ENCODE measurements at places on chromosomes 4 and X. TPM values are rescaled to one million over a fixed set of nuclear protein-coding genes. Genes with fewer than 3 reads are reported as not detected.

KIT gene
- not detected for total RNA-seq

CD40LG gene
- not detected for total RNA-seq

JCHAIN gene
- 47.0 TPM for total RNA-seq

VCX gene
- total RNA-seq = not detected

- no peak for DNase-seq
Observed at GRCh38 chrX:14084466-14084865, 54.8 kb upstream of the GEMIN8 start.

DNA sequence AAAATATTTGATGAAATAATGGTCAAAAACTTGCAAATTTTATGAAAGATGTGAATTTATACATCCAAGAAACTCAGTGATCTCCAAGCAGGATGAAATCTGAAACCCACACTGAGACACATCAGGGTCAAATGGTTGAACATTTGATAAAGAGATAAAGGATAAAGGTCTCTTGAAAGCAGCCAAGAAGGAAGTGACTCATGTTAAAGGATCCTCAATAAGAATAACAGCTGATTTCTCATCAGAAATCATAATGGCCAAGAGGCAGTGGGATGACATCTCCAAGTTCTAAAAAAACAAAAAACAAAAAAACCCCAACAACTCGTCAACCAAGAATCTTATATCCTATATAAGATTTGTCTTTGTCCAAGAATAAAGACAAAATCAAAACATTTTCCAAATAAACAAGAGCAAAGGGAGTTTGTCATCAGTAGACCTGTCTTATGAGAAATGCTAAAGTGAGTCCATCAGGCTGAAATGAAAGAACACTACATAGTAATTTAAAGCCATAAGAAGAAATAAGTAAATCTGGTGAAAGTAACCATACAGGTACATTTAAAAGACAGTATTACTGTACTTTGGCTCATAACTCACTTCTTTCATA is 121.7 kb downstream of the PDS5A start:
- no peak for DNase-seq
